ENCODE measurements at places on chromosomes 5 and 9. TPM values are rescaled to one million over a fixed set of nuclear protein-coding genes. Genes with fewer than 3 reads are reported as not detected.

GRCh38 chr5:76365561-76365960 lies 37.5 kb upstream of the IQGAP2 start:
- no peak for DNase-seq

DNA sequence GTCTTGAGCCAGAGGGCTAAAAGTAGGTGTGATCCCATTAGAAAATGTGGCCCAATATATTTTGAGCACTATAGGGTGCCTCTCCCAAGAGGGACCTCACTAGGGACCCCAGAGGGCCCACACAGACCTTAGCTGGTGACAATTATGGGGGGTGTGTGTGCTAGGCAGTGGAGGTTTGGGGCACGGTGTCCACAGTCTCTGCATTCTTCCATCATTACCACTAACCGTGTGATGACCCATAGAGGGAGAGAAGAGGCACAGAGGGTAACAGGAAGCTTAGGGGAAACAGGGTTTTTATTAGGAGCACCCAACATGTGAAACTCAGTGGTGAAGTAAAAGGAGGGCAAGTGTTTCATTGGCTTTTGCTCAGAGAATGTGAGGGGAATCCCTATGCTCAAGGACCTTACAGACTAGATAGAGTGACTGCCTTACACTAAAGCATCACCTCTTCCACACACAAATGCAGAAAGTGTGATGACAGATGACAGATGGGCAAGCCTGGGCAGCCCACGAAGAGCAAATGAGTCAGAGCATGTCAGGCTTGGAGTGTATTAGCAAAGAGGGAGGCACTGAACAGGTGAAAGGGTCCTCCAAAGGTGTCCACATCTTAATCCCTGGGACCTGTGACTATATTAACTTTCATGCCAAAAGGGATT lies 2.5 kb upstream of the ACTL7A start:
- DNase-seq: no peak

GRCh38 chr9:70144131-70144503 lies 100.5 kb downstream of the MAMDC2 start:
- no peak for DNase-seq

DNA sequence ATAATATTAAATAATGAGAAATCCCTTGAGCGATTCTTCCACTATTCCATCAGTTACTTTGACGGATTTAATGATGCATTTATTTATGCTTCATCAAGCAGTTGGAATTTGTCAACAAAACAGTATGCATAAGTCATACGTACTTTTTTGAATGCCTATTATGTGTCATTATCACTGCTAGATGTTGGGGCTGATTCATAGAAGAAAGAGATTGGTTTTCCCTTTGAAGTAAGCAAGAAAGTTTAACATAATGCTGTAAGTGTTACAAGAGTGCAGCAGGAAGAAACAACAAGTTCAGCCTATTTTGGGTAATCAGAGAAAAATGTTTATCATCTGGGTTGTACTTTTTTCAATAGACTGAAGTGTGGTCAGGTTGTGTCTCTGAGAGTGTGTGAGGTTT lies 121.2 kb upstream of the RANBP3L start:
- DNase-seq: no peak

DNA sequence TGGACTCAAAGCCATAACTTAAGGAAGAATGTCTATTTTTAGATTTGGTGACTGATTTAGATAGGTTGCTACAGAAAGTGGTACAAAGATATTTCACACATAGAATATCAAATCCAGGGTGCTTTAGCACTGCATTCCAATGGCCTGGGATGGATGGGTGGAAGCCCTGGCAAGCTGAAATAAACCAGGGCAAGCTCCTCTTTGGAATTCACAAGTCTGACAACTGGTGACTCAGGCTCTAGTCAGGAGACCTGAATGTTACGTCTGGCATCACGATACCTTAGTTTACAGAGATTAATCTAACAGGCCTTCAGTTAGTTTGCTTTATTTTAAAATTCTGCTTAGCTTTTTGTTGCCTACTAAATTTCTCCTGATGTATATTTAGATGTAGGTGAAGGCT lies 144.0 kb downstream of the TMC1 start:
- DNase-seq: no peak

DNA sequence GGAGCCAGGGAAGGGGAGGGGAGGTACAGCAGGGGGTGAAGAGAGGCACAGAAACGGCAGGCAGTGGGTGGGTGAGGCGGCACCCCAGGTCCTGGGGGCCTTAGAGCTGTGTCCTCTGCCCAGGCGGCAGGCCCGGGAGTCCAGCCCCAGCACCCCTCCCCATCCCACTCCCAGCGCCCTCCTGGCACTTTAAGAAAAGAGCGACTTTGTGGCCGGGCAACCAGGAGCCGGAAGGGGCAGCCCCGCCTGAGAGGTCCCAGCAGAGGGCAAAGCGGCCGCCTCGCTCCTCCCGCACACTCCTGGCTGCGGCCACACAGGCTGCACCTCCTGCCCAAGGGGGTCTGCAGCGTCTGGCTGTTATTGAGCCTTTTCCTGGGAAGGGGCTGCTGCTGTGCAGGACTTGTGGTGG lies 42.6 kb downstream of the NACC2 start:
- DNase-seq: no peak

- no peak for DNase-seq
Observed at GRCh38 chr5:97167435-97167834, 15.6 kb downstream of the RIOK2 start.

- no peak for DNase-seq
Observed at GRCh38 chr5:72151646-72152045, 44.4 kb downstream of the MAP1B start.

DNA sequence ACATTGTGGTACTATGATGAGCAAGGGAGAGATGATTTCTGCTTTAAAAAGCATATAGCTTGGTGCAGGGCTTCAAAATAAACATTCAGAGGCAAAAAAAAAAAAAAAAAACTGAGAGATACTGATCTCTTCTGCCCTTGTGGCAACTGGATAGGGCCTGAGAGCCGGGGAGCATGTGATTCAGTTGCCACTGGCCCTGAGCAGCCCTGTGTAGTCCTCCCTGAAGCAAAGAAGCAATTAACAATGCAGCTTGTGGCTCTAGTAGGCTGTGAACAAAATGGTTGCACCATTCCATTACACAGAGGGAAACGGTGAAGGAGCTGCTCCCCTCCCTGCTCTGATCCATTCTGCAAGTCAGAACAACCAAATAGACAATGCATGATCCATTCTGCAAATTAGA lies 347.5 kb upstream of the DAB2 start:
- DNase-seq: no peak

DNA sequence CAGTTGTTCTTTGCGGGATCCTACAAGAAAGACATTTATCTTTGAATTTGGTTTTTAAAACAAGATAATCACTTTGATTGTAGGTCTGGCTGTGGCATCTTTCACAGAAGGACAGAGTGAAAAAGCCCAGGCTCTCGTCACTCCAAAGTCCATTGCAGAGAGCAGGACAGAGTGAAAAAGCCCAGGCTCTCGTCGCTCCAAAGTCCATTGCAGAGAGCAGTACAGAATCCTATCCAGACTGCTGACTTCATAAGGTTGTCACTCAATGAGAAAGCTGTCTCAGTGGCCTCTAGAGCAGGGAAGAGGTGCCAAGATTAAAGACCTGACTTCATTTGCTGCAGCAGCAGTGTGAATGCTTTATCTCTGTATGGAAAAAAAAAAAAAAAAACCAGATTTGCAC lies 16.3 kb upstream of the GPX8 start:
- DNase-seq: no peak

GRCh38 chr5:135829179-135829578 lies 5.3 kb upstream of the SLC25A48 start:
- no peak for DNase-seq

GRCh38 chr9:37977851-37978480 lies 74.0 kb upstream of the SLC25A51 start:
- no peak for DNase-seq

GRCh38 chr5:125551246-125551645 lies 804.8 kb upstream of the ZNF608 start:
- no peak for DNase-seq

DNA sequence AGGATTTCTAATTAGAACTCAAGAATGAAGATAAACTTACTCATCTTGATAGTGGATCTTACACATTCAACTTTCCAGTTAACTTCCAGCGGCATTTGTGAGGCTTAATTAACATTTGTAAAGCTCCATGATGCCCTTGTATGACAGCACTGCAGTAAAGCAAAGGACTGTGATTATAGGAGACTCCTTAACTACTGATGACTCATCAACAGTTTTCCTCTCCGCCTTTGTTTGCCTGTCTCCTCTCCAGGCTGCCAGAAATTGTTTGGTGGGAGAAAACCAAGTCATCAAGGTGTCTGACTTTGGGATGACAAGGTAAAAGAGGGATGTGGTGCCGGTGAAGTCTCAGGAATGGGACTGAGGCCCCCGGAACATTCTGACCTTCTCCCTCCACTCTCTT lies 20.4 kb upstream of the CYFIP2 start:
- no peak for DNase-seq

- no peak for DNase-seq
Observed at GRCh38 chr9:15482146-15482545, 28.6 kb downstream of the PSIP1 start.

GRCh38 chr5:52893105-52893504 lies 96.0 kb upstream of the ITGA2 start:
- peak; percentile 53 for DNase-seq

DNA sequence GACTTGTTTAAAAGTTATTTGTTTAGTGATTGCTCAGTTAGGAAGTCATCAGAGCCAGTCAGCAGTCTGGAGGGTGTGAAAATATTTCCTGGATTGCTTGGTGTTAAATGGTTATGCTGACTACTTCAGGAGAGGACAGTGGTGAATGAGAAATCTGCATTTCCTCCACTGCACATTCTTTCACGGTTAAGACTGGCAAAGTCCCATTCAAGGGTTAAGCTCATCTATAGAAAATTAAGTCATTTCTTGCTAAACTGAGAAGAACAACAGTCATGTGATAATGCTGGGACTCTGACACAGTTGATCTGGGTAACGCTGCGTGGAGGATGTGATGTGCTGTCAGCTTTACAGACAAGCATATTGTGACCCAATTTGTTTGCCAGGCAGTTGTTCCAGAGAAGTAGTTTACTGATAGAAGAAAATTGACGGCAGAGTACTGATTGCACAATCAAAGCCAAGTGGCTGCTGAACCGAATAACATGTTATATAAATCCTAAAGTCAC lies 80.4 kb downstream of the GRAMD2B start:
- no peak for DNase-seq

- DNase-seq: no peak
Observed at GRCh38 chr5:4212071-4212739, 616.6 kb downstream of the IRX1 start.

DNA sequence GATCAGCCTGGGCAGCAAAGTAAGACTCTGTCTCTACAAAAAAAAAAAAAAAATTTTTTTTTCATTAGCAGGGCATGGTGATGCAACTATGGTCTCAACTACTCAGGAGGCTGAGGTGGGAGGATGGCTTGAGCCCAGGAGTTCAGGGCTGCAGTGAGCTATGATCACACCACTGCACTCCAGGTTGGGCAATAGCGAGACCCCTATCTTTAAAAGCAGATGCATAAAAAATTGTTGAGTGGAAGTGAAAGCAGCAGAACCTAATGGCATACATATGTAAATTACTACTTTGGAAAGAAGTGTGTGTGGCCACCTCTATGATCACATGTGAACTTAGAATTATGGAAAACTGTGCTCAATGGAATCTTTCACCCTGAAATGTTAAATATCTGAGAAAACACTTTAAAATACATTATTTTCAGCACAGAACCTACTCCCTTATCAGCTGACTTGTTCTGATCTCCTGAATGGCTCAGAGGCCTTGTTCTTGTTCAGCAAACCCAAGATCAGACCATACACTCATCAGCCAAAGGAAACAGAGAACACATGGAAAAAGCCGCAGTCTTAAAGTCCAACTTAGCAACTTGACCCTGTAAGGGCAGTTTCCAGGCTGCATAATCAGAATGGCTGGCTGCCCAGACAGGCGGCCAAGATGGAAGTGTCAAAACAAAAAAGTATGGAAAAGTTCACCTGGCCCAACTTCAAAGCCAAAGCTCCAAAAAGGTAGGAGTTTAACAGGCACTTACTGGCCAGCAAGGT lies 56.5 kb downstream of the SIL1 start:
- DNase-seq: peak; percentile 47

DNA sequence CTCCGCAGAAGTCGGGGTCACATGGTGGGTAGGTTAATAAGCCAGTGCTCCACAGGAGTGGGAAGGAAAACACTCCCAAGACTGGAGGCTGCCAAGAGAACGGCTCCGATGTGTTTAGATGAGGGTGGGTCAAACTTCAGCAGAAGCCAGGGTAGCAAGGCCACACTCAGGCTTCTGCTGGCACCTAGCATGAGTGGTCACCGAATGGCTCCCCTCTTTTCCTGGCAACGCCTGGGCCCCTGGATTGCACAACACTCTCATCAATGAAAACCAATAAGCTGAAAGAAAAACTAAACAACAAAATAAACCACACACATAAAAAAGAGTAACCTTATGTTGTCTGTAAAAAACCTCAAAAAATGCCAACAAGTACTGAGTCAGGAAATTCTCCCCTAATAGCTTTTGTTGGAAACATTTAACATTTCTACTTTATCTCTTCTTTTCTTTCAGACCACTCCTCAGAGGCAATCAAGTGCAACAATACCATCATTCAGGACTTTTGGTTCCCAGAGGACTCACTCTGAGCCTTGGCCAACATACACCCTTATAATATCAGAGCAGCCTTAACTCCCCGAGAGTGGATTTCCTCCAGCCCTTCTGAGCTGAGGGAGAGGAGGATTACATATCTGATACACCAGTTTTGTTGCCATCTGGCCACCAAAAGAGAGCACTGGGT lies 279.9 kb downstream of the ENC1 start:
- no peak for DNase-seq

DNA sequence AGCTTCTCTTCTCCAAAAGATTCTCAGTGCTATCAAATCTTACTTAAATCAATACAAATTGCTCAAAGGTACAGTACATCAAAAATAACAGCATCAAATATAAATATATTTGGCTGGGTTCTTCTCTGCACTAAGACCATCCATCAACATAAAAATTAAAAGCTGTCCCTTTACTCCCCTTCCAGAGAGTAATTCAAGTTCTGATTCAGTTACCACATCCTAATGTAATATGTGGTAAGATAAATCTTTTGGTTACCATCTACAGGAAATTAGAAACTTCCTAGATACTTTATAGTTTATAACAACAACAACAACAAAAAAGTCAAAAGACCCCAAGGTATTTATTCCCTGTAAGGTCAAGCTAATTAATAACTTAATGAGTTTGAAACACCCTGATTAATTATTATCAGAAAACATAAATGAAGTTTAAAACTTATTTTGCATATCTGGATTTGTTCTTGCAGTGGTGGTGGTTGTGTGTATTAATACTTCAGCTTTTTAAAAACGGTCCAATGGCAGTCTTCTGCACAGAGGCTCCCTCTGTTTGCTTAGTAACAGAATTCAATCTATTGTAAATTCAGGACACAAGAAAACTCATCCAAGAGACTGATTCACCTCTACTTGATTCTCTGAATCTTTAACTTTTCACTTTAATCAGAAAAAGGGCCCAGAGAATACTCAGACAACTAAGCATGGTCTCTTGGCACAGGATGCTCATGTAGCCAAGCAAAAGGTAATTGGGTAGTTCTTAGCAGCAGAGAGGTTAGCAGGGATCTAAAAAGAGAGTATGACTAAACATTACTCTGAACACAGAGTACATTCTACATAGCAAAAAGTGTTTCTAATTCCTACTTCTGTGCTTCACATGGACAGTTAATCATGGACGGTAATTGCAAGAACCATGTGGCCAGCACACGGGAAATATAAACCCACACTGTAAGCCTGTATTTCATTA lies 20.1 kb downstream of the DIAPH1 start:
- DNase-seq: no peak

The ABITRAM gene
- total RNA-seq: 4.6 TPM

The C5orf34 gene
- total RNA-seq: 4.2 TPM

The SPARC gene
- 1,269 TPM for total RNA-seq

The PLCXD3 gene
- total RNA-seq: 3.3 TPM

Data from pulmonary artery endothelial cell (primary cell).